ENCODE measurements at places on chromosomes 2 and 18.

DNA sequence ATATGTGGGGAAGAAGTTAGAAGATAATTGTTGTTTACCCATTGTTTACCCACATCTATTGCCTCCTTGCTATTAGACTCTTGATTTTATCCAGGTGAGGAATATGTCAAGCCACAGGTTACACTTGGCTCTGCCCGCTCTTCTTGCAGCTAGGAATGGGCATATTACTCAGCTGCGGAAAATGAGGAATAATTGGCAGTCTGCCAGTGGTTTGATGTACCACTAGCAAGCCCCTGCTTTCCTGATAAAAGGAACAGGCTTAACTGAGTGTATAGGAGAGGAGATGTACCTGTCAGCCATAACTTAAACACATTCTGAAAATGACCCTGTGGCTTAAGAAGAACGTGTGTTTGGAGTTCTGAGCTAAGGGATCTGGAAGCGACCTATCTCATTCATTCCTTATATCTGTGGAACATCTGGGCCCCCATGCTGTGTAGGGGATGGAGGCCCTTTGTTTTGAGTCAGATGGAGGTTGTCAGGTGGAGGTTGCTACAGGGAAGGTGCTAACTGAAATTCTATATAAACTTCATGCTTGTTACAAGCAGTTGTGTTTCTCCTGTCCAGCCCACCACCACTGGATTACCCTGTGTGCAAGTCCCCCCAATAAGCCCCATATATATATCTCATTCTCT, 4.6 kb upstream of the FMNL2 start:
- H3K27me3 ChIP-seq: peaks cover 3% of the 10 kb centered on the region
- H3K4me1 ChIP-seq: peaks cover 3% of the 10 kb centered on the region
- H3K4me3 ChIP-seq: no peak overlapping the region
- no peaks in the 10 kb centered on the region for H3K36me3 ChIP-seq
- no peak for DNase-seq

- peak overlapping the region; percentile 85 for H3K27ac ChIP-seq
- H3K4me1 ChIP-seq: peaks cover 7% of the 10 kb centered on the region
- peak overlapping the region; percentile 95 for H3K4me3 ChIP-seq
- H3K27me3 ChIP-seq: peaks cover 9% of the 10 kb centered on the region
- no peaks in the 10 kb centered on the region for H3K36me3 ChIP-seq
These were observed 808 bp downstream of the ATP5MC3 start for GRCh38 chr2:175180701-175181103.

GRCh38 chr2:204665207-204665606, 119.9 kb downstream of the PARD3B start:
- no peaks in the 10 kb centered on the region for H3K4me1 ChIP-seq
- H3K27ac ChIP-seq: no peak overlapping the region
- no peak overlapping the region for H3K4me3 ChIP-seq
- DNase-seq: no peak
- no peaks in the 10 kb centered on the region for H3K27me3 ChIP-seq

DNA sequence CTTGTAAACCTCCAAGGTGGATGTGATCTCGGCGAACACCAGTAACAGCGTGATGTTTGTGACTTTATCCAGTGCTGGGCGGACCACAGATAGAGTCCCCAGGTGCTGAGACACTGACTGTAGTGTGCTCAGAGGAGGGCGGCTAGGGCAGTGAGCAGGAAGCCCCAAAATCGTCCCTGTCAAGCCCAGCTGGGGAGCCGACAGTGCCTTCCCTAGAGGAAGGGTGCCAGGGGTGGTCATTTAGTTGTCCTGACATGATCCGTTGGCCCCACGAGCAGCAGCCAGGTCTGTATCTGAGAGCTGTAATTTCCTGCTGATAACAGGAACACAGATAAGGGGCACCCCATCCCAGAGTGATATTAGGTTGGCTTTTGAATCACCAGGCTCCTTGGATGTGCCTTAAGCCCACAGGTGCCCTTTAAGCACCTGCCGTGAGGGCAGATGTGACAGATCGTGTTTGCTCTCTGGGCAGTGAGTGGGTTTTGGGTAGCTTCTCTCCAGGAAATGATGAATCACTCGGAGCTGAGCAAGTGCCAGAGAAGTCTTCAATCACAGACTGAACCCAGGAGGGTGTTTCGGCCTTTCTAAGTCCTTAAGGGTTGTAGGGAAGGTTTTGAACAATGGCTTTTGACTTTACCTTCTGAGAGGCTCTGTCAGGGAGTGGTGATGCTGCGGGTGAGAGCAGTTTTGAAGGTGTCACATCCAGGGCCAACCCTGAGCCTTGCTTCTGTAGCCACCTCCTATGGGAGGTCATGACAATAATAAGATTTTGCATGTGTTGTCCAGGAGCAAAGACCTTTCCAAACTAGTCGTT, 7.7 kb downstream of the LPIN1 start:
- no peak for DNase-seq
- H3K36me3 ChIP-seq: peaks cover 8% of the 10 kb centered on the region
- H3K4me1 ChIP-seq: peaks cover 49% of the 10 kb centered on the region
- H3K27me3 ChIP-seq: peaks cover 2% of the 10 kb centered on the region

DNA sequence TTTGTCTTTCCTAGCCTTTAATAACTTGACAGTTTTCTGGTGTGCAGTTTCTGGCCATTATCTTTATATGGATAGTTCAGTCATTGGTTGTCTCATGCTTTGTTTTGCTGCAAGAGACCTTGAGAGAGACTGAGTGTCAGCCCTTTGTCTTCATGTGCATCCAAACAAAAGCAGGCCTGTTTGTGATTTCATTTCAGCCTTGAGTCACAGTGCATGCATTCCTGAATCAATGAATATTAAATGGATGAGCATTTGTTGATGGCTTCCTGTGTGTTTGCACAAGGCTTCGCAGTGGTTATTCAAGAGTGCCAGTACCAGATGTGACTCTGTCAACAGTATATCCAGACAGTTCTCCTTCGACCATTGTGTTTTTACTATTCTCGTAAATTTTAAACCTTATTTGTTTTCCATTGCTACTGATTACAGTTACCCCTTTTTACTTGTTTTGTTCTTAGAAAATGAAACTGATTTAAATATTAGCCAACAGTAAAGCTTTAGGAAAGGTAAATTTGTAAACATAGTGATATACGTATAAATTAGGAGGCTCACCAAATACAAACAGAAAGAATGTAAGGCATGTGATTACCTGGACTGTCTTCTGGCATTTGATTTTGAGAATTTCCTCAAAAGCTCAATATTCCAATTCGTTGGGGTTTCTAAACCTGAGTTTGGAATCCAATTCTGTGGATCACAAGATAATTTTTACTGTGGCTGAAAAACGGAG, 319.8 kb downstream of the CTNNA2 start:
- H3K27me3 ChIP-seq: no peaks in the 10 kb centered on the region
- no peak overlapping the region for H3K4me3 ChIP-seq
- H3K4me1 ChIP-seq: peaks cover 8% of the 10 kb centered on the region
- no peaks in the 10 kb centered on the region for H3K36me3 ChIP-seq
- H3K27ac ChIP-seq: no peak overlapping the region

GRCh38 chr18:62566199-62566598, 43.4 kb downstream of the ZCCHC2 start:
- H3K4me3 ChIP-seq: no peak overlapping the region
- peak; percentile 31 for DNase-seq
- no peaks in the 10 kb centered on the region for H3K27me3 ChIP-seq
- no peaks in the 10 kb centered on the region for H3K4me1 ChIP-seq
- H3K36me3 ChIP-seq: peaks cover 13% of the 10 kb centered on the region
- no peak overlapping the region for H3K27ac ChIP-seq
